ENCODE measurements at places on chromosomes 3 and 15.

GRCh38 chr3:78529601-78530000 is 1238.2 kb downstream of the ROBO1 start:
- DNase-seq = no peak

DNA sequence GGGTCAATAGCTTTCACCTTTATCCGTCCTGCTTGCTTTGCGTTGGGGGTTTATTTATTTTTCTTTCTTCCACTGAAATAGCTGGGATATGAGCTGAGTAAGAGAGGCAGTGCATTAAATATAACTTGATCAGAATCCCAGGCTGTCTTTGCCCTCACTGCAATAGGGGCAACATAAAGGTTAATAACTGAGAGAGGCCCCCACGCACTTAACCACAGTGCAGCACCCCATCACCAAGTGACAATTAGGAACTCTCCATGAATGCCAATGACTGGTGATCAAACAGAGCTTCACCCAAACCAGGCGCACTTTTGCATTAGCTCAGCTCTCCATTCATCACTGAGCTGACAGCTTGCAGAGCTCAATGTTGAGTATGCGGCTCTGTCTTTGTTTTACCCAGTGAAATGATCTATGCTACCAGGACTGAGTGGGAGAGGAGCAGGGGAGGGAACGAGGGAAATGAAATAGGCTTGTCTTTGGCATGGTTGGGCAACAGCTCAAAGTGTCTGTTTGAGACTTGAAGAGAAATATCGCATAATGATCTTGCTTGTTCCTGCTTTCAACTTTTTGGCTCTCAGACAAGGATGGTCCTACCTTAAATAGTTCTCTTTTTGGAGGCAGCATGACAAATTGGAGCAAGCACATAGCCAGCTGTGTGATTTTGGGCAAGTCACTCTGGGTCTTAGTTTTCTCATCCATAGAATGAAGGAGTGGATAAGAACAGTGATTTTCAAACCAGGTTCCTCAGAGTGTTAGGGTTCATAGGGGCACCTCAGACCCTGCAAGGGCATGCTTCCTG is 14.5 kb upstream of the GLCE start:
- DNase-seq = no peak

GRCh38 chr15:39400821-39401550 is 179.9 kb upstream of the THBS1 start:
- DNase-seq = no peak

DNA sequence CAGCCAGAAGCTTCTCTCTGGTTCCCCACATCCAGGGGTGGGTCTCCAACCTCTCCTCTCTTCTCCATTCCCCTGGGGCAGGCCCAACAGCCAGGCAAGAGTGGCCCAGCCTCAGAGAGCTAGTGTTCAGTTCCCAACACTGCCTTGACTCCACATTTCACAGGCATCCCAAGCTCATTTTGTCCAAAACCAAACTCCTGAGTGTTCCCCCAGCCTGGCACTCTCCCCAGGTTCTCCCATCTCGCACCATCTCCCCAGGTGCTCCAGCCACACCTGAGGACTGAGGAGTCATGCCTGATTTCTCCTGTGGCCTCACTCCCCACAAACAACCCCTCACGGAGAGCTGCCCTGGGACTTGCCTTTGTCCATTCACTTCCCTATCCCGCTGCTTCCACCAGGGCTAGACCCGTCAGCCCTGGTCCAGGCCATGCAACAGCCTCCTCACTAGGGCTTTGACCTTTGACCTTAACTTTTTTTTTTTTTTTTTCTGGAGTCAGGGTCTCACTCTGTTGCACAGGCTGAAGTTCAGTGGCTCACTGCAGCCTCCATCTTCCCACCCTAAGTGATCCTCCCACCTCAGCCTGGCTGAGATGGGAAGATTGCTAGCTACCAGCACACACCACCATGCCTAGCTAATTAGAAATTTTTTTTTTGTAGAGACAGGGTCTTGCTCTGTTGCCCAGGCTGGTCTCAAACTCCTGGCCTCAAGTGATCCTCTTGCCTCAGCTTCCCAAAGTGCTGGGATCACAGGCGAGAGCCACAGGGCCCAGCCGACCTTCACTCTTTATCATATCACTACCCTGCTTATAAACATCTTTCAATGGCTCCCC is 3.9 kb upstream of the CSK start:
- DNase-seq = no peak

GRCh38 chr3:34995796-34996430 is 643.4 kb upstream of the ARPP21 start:
- no peak for DNase-seq

GRCh38 chr3:171064461-171064860 is 37.9 kb upstream of the SLC2A2 start:
- no peak for DNase-seq

- no peak for DNase-seq
Observed at GRCh38 chr3:65262548-65262947, 574.7 kb upstream of the ADAMTS9 start.

DNA sequence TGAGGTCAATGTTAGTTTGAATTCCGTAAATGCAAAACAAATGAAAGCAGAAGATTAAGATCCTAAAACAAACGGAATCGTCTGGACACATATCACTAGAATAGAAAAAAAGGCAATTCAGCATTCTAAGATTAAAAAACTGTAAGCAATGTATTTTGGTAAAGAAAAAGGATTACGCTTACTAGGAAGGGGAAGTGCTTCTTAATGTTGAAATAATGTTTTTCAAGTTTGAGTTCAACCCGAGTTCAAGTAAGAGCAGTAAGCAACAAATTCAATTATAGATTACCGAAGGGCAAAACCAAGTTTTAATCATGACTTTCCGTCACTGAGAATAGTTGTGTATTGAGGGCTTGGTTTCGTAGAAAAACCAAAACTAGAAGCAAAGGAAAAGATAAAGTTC is 637 bp downstream of the CIP2A start:
- no peak for DNase-seq

DNA sequence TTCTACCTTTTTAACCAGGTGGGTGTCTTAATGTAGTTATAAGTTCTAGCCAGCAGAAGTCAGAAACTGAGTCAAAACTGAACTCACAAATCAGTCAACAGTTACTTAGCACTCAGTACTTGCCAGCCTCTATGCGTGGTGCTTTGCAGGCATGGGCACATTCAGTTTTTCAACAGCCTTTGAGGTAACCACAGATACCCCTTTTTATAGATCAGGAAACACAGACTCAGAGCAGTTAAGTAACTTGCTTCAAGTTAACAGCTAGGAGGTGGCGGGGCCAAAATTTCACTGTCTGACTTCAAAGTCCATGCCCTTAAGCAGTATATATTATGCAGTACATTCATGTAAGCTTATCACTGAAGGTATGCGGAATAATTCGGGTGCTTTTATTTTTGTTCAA is 139.4 kb downstream of the FHIT start:
- no peak for DNase-seq

DNA sequence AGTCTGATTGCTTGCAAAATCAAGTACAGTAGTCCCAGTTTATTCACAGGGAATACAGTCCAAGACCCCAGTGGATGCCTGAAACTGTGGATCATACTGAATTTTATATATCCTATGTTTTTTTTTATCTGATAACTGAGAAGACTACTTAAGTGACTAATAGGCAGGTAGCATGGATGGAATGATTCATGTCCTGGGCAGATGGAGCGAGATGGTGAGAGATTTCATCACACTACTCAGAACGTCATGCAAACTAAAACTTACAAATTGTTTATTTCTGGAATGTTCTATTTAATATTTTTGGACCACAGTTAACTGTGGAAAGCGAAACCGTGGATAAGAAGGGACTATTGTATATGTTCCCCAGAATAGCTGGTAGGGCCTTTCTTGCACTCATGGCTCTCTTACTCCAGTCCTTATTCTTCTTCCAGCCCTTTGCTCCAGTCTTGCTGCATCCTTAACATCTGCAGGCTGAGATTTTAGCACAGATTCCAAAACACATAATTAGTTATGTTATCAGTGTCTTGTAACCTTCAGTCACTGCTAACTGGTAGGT is 290.0 kb downstream of the ADAMTSL3 start:
- no peak for DNase-seq

DNA sequence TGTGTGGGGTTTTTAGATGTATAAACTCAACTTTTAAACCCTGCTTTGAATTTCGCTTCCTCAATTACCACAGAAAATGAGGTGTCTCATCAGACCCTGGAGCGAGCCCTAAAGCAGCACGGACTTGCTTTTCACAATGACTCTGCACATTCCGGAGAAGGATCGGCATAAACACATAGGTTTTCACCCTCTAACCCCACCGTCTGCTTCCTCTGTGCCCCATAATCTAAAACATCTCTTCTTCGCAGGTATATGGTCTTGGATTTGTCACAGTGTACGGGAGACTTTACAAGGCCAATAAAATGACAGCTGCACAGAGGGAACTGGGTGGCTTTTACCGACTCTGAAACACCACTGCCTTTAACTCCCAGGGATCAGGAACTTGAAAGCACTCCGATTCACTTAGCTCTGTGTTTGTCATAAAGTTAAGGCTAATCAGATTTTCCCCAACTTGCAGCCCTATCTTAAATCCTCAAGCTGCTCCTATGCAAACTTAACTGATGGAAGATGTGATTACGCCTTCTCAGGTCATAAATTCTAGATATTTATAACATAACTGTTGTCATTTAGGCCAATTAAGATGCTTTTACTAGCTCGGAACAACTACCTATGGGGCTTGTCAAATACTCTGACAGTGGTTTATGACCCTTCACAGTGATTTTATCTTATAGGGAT is 133.4 kb upstream of the WNT5A start:
- DNase-seq = no peak

DNA sequence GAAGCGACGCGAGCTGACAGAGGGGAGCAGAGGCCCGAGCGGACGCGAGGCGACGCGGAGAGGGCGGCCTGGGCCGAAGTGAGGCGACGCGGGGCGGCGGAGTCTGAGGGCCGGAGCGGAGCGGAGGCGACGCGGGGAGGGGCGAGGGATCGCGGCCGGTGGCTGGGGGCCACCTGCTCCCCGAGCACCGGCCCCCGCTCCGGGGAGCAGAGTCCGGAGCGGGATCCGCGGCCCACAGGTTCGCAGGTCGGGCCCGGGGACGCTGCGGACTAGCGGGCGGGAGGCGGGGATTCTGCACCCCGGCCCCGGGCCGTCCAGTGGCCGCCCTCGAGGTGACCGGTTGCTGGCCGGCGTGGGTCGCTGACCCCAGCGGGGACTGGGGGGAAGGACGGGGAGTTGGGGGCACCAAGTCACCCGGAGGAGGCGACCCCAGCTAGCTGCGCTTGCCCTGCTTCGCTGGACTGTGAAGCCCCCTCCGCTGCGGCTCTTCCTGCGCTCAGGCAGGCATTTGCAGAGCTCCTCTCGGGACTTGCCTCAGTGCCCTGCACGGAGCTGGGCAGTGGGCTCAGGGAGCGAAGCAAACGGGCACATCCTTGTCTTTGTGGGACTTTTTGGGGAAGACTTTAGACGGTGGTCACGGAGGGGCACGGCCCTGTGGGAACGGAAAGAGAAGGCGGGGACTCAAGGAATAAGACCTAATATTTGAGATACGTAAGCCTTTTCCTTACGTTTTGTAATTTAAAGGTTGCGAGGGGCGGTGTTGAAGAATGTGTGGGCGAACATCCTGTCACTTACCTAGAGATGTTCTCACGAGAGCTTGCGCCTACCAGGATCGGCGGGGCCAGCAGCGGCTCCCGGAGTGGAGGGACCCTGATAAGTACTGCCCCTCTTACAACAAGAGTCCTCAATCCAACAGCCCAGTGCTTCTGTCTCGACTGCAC is 566 bp downstream of the HMCES start:
- peak; percentile 67 for DNase-seq

- DNase-seq = no peak
Observed at GRCh38 chr3:19124752-19125151, 23.6 kb upstream of the KCNH8 start.

GRCh38 chr3:119973018-119973646 is 121.1 kb downstream of the GSK3B start:
- DNase-seq = no peak

DNA sequence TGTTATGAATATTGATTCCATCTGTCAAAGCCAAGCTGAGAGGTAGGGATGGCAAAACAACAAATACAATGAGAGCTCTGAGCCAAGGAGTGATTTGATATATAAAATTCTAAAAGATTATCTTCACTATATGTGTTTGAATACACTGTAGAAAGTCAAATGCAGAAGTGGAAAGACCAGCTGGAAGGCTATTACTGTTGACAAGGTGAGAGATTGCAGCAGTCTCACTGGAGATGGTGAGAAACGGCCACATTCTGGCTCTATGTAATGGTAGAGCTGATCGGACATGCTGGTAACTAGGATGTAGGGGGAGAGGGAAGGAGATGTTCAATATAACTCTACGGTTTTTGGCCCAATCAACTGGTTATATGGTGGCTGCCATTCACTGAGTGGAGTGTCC is 434.2 kb upstream of the SUCLG2 start:
- DNase-seq = no peak

GRCh38 chr3:126259411-126260391 is 79.3 kb upstream of the ALDH1L1 start:
- DNase-seq = peak; percentile 29

GRCh38 chr3:153830552-153830951 is 290.6 kb upstream of the ARHGEF26 start:
- DNase-seq = no peak

DNA sequence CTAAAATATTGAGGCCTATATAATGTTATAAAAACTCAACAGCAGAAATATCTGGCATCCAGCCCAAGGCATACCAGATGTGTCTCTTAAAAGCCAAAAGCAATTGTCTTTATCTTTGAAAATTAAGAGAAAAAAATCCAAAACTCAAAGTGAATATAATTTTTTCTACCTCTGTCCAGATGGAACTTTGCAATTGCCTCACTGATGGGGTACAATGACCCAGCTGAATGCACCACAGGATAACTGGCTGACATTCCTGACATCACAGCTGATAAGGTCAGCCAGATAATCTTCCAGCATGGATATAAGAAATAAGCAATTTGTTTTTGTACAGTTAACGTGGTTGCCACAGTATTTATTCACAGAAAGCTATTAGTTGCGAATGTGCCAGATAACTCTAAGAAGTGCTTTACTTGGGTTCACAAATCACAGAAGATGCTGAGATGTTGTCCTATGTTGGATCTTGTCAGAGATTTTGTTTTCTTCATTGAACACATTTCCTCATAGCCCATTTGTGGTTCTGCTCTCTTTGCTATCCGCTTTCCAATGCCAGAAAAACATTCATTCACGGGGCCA is 566.9 kb upstream of the CCDC54 start:
- DNase-seq = no peak

DNA sequence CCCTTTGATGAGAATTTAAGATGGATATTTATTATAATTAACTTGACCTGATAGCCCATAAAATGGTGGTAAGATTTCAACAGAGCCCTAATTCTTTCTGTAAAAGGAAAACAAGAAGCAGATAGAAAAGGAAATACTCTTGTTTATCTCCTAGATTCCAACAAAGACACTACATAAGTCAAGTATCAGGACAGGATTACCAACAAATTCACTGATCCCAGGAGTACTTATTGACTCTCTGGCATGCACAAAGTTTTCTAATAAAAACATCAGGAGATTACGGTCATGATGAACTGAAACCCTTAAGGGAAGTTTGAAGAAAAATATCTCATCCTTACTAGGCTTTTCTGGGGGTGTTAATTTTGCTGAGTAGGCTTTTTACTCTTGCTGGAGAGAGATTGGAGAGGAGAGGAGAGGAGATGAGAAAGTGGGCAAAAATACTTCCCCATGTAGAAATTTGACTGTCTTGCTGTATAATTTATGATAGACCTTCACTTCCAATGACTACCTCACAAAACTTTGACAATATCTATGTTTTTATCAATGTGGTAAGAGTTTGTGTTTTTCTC is 43.1 kb upstream of the SLC24A5 start:
- DNase-seq = no peak

- no peak for DNase-seq
Observed at GRCh38 chr3:79139395-79140068, 628.3 kb downstream of the ROBO1 start.
